ENCODE measurements at places on chromosomes 16 and 17.

DNA sequence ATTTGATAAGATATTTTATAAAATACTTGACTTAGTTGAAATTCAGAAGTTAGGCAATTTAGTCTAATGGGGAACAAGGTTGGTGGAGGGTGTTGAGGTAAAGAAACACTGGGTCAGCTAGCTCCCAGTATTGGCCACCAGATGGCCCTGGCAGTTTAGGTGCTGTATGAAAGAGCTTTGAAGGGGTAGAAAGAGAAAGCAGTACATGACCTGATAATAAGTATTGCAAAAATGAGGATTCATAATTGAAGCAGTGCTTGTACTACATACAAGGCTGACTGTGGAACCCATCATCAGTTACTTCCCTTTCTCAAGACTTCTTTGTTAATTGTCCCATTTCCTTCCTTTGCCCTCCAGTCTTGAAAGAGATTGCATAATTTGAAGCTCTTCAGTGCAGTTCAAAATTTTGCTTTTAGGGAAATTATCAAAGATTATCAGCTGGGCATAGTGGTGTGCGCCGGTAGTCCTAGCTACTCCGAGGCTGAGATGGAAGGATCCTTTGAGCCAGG is 29.4 kb downstream of the TANC2 start:
- peak; percentile 11 for DNase-seq

DNA sequence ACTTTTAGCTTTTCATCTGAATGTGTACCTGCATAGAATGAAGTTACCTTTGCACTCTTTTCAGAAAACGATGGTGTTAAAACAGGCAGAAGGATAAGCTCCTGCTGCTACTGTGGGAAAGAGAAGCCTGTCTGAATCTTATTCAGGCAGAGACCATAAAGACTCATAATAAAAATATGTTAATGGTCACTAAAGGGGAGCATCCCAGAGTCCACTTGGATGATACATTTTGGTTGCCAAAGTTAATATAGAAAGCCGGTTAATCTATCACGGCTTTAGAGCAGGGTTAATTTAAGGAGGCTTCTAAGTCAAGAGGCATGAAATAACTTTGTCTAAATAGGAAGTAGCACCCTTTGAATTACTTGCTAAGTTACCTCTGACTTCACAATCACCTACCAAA is 2.9 kb downstream of the MARCHF10 start:
- DNase-seq: no peak

- DNase-seq: no peak
These were observed 68.6 kb downstream of the ZZEF1 start for GRCh38 chr17:4073983-4074830.

- DNase-seq: peak; percentile 50
These were observed 4.0 kb upstream of the ABCC3 start for GRCh38 chr17:50630524-50631194.

GRCh38 chr16:66508248-66508913 is 41.5 kb downstream of the TK2 start:
- DNase-seq: no peak

DNA sequence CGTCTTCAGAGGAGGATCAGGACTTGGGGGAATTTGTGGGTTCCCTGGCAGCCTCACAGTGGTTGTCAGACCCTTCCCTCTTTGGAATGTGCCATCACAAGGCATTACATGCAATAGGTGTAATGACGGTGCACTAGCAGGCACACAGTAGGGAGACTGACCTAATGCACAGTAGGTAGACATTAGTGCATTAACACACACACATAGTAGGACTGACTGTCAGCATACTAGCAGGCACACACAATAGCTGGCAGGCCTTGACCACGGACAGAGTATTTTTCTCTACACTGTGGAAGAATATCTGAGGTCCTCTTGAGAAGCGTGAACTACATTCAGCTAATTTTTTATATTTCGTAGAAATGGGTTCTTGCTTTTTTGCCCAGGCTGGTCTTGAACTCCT is 10.9 kb upstream of the UBALD2 start:
- DNase-seq: no peak

GRCh38 chr16:25140459-25140858 is 28.9 kb downstream of the LCMT1 start:
- DNase-seq: no peak

- DNase-seq: peak; percentile 88
These were observed at the start of gene ATP6V0A1 for GRCh38 chr17:42458497-42459255. Gene ATP6V0A1, plus strand, starts transcription at chr17:42458878. Its CDS starts 2,017 bp downstream, at chr17:42460895.

DNA sequence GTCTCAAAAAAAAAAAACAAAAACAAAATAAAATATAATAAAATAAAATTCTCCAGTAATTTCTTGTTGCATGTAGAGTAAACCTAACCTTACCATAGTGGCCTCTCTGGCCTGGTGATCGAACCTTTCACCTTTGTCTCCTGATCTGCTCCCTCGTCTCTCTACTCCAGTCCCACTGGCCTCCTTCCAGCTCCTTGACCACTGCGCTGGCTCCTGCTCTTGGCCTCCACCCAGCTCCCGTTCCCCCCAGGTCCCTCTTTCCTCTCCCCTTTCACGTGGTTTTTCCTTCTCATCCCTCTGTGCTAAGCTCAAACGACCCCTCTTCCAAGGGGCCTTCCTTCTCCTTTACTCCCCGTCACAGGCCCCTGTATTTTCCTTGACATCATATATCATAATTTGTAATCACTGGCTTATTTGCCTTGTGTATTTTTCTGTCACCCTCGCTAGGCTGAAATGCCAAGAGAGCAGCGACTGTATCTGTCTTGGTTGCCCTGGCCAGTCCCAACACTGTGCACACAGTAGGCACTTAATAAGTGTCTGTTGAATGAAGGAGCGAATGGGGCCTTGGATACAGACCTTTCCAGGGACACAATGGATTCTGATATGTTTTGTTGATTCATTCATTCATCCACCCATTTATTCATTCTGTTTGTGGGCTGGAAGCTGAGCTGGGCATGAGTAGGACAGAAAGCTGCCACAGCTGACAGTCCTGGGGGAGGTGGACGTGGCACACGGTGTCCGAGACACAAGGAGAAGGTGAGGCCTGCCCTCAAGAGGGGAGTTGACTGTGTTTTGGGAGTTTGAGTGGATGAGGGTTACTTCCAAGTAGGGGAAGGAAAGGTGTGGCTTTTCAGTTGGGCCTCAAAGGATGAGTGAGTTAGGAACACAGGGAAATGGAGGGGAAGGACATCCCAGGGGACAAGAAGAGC is 5.8 kb upstream of the SCN4A start:
- DNase-seq: no peak

DNA sequence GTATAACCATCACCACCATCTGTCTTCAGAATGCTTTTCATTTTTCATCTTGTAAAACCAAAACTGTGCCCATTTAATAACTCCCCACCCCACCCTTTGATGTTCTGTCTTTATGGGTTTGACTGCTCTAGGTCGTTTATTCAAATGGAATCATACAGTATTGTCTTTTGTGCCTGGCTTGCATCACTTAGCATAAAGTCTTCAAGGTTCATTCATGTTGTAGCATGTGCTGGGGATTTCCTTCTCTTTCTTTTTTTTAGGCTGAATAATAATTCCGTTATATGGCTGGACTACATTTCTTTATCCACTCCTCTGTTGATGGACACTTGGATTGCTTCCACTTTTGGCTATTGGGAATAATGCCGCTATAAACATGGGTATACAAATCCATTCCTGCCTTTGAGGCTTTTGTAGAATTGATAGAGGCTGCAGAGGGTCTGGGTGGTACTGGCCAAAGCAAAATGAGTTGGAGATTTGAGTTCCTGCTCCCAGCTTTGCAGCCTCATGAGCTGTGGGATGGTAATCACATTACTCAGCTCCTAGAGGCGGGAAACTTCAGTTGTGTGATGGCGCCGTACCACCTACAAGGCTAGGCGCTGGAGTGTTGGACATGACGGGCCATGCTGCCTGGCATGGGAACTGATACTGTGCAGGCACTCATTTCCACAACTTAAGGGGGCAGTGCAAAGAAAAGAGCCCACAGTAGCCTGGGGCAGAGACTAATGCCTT is 64.8 kb downstream of the CLEC16A start:
- DNase-seq: no peak

DNA sequence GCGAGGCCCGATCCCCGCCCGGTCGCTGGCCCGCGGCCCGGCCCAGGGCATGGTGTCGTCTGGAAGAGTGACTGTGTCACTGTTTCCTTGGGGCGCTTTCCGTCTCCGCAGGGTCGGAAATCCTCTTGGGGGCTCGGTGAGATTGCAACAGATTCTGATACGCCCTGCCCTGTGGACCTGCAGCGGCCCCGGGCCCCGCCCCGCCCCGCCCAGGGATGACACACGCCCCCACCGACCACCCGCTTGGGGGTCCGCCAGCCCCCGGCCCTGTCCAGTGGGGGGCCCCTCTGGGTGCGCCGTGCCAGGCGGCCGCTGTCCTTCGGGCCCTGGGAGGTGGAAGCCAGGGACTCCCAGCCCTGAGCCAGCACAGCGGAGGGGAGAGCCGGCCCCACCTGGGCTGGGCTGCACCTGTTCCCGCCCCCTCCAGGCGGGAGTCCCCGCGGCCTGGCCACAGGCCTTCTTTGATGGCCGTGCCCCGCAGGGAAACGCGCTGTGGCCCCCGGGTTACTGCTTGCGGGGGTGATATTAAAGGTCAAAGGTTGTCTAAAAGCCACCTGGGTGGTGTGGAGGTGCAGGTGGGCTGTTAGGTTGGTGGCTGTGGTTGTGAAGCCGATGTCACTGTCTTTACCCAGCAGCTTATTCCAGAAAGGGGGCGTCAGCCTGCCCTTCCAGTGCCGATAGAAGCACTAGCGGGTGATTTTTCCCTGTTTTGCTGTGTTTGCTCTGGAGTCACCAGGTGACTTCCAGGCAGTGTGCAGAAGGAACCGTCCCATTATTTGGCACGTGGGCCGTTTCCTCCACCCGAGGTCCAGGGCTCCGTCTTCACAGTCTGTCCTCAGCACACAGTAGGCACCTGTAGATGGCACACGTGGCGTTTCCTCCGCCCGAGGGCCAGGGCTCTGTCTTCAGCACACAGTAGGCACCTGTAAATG is 752 bp downstream of the TBC1D24 start:
- DNase-seq: no peak

- DNase-seq: no peak
These were observed 44.9 kb downstream of the SSH2 start for GRCh38 chr17:29885031-29885640.

DNA sequence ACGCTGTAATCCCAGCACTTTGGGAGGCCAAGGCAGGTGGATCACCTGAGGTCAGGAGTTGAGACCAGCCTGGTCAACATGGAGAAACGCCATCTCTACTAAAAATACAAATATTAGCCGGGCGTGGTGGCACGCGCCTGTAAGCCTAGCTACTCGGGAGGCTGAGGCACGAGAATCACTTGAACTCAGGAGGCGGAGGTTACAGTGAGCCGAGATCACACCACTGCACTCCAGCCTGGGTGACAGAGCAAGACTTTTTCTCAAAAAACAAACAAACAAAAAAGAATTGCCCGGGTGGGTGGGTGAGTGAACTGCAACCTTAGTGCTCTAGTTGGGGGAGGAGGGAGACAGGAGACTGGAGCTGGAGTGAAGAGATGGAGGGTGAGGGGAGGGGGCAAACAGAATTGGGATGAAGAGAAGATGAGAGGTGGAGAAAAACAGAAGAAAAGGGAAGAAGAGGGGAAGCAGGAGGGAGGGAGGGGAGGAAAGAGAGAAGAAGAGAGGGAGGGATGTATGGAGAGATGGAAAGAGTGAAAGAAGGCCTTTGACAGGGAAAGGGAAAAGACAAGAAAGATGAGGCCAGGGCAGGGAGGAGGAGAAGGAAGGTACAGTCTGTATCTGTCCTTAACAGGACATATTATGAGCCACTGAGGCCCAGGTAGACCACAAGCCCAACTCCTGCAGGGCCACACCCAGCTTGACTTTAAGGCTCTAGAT is 5.5 kb upstream of the SRCIN1 start:
- no peak for DNase-seq

- DNase-seq: no peak
These were observed 33.1 kb upstream of the CRISPLD2 start for GRCh38 chr16:84786605-84787262.

GRCh38 chr16:59052231-59052630 is 318.1 kb upstream of the GOT2 start:
- DNase-seq: no peak

DNA sequence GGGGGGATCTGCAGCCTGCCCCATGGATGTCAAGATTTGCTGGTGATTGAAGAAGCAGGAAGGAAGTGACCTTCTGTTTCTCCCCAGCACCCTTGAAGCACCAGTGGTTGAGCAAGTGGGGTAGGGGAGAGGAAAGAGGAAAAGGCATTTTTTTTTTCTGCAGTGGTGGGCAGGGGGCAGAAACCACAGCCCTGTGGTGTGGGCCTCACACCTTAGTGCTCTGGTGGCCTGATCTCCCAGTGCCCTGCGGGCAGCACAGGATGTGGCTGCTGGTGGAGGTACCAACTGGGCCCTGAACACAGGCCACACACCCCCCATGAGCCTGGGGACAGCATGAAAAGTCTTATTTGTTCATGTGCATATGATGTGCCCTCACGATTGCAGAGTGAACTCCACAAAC is 7.1 kb downstream of the ITGAD start:
- peak; percentile 25 for DNase-seq

DNA sequence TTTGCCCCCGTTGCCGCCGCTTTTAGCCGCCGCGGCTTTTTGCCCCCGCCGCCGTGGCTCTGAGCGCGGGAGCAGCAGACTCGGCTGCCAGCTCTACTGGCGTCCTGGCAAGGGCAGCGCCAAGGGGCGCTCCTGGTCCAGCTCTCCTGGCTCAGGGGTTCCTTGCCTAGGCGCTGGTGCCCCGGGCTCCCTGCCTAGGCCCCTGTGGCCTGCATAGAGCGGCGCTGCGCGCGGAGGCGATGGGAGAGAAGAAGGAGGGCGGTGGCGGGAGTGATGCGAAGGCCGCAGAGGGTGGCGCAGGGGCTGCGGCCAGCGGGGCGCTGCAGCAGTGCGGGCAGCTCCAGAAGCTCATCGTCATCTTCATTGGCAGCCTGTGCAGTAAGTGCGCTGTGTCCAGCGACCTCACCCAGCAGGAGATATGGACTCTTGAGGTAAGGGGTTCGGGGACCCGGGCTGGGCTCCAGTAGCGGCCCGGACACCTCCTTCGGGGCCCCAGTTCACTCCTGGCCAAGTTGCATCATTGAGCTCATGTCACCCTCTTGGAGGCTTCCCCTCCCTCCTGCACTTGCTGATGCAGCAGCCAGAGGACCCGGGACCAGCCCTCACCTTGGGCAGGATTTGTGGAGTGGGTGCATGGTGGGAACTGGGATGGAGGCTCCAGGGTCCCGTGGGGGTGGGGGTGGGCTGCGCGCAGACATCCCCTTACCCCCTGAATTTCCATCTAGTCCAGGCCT is 1344.4 kb downstream of the TP53TG3F start:
- DNase-seq: no peak

GRCh38 chr16:73042807-73043206 is 5.1 kb downstream of the ZFHX3 start:
- DNase-seq: no peak

- DNase-seq: no peak
These were observed 675 bp upstream of the PDZD9 start for GRCh38 chr16:22001591-22001990.

DNA sequence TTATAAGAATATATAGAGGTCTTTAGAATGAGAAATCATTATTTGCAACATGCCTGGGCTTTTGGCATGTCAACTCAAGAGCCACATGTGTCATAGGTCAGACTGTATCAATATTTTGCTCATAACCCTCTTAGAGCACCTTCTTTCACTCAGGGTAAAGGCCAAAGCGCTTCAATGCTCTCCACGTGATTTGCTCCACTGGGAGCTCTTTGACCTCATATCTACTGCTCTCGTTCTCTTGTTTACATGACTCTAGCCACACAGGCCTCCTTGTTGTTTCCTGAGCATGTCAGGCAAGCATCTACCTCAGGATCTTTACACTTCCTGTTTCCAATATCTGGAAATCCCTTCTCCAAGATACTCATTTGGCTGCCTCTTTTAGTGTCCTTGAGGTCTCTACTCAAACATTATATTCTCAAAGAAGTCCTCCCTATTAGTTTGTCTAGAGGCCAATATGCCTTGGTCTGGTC is 148.4 kb downstream of the TOX3 start:
- DNase-seq: no peak

Measured in activated CD4-positive, alpha-beta T cell treated with anti-CD3 and anti-CD28 coated beads, Interleukin-2, Interleukin-4, amounts not matched to agents 100 ng/mL and 50 ng/mL, durations not matched to agents 16 hours and 8 hours (primary cell).